ENCODE measurements at places on chromosomes 12 and 14. TPM values are rescaled to one million over a fixed set of nuclear protein-coding genes. Genes with fewer than 3 reads are reported as not detected.

- no peak for DNase-seq
Observed at GRCh38 chr14:31843361-31844091, 233.6 kb upstream of the ARHGAP5 start.

GRCh38 chr14:47539031-47539461, 136.4 kb downstream of the MDGA2 start:
- no peak for DNase-seq

- no peak for DNase-seq
Observed at GRCh38 chr12:92466391-92467305, 236.1 kb upstream of the PLEKHG7 start.

GRCh38 chr12:45268672-45269411, 52.9 kb downstream of the ANO6 start:
- DNase-seq = peak; percentile 96

DNA sequence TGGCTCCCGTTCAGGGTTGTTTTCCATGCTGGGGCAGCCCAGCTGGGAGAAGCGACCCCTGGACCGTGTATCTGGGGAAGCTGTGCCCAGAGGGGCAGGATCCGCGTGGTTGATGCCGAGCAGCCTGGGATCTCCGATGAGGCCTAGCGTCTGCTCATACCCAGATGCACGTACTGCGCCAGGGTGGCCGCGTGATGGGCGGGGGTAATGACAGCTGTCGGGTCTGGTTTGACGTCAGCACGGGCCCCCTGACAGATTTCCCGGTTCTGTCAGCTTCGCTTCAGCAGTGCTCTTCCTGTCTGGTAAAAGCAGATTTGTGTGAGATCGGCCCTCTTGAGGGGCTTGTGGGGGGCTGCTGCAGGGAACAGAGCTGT, 147.3 kb downstream of the TSPAN9 start:
- DNase-seq = no peak

- DNase-seq = no peak
Observed at GRCh38 chr14:24938593-24938992, 111.4 kb downstream of the STXBP6 start.

GRCh38 chr14:54767139-54767431, 135.5 kb downstream of the GCH1 start:
- DNase-seq = no peak

- no peak for DNase-seq
Observed at GRCh38 chr12:117014342-117014887, 84.8 kb downstream of the TESC start.

- no peak for DNase-seq
Observed at GRCh38 chr12:31872831-31873604, 86.2 kb upstream of the RESF1 start.

DNA sequence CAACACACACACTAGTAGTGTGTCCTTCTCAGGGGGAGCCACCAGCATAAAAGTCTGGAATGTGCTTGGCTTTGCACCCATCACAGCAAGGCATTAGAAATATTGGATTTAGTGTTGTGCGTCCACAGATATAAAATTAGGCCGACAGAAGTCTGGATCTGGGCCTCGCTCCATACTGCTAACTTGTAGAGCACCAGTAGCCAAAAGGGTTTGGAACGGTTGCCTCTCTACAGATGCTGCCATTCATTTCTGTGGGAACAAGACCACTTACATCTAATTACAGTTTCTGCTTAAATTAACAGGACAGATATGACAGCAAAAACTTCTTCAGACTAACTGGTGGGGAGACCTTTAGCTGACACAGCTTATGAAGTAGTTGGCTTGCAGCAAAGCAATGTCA, 94.2 kb downstream of the EXOC5 start:
- DNase-seq = no peak

DNA sequence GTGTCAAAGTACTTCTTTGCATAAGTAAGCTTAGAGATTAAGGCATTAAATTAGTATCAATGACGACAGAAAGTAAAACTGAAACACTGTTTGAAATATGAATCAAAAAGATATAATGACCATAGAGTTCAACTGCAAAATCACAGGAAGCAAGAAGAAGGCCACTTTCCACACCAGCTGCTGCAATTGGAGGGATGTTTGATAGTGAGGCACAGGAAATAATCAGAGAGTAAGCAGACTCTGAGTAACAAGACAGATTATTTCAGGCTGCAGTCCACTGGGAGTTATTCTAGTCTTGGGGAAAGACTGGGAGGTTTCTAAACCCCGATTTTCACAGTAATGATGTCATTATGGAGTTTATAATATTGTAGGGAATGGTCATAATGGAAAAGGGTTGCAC, 12.9 kb downstream of the MDGA2 start:
- no peak for DNase-seq

DNA sequence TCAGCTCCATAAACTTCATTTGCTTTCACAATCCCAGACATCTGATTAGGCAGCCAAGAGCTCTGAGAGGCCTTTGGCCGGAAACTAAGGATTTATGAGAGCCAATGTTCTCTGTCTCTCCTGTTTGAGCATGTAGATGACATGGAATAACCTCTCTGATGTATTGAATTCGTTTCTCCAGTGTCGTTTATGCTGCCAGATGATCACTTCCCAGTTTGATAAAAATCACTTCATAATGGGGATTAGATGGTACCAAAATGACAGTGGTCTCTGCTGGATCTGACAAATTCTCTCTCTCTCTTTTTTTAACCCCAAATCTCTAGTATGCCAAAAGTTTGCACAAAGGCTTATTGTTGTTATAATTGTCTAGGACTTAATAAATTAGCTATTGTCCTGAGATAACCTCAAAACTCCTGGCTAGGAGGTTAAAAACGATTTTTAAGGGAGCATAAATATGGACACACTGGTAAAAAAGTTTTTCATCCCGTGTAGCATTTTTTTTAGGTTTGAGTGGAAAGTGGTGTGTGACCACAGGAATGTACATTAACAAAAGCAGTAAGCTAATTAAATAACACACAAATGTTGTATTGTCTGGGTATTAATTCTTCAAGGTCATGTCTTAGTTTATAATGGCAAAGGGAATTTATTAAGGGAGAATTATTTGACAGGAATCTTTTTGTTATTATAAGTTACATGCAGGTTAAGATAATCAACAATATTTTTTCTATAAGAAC, 82.6 kb upstream of the USP44 start:
- no peak for DNase-seq

GRCh38 chr14:104931771-104932675, 7.3 kb downstream of the PLD4 start:
- no peak for DNase-seq

DNA sequence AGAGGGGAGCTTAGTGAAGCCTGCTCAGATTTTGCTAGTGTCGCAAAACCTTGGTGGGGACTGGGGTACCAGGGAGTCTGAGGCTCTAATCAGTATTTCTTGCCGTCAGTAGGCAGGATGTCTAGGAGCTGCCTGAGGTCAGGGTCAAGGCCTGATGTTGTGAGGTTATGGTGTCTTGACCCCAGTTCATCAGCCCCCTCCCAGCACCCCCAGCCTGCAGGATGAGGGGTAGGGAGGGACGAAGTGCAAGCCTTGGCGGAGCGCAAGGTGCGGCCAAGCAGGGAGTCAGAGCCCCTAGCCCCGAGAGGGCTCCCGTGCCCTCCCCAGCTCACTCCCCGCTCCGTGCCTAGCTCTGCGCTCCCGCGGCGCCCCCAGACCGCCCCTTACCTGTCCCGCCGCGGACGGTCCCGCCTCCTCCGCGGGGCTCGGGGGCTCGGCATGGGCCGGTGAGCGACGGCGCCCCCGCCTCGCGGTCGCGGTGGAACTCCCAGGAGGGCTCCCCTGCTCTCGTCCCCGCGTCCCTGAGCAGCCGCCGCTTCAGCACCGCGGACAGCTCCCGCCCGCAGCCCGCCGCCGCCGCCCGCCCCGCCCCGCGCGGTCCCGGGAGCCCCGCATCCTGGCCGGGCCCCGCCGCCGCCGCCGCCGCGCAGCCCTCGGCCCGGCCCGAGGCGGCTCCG, 347 bp downstream of the SYNDIG1L start:
- peak; percentile 66 for DNase-seq

DNA sequence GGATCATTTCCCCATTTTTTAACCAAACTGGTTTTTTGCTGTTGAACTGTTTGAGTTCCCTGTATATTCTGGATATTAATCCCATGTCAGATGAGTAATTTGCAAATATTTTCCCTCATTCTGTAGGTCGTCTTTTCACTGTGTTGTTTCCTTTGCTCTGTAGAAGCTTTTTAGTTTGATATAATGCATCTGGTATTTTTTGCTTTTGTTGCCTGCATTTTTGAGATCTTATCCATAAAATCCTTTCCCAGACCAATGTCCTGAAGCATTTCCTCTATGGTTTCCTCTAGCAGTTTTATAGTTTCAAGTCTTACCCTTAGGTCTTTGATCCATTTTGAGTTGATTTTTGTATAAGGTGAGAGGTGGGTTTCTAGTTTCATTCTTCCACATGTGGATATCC, 71.3 kb downstream of the LRP6 start:
- no peak for DNase-seq

- no peak for DNase-seq
Observed at GRCh38 chr12:31300341-31300740, 25.6 kb downstream of the SINHCAF start.

GRCh38 chr12:59632408-59632807, 36.6 kb downstream of the SLC16A7 start:
- DNase-seq = no peak

GRCh38 chr12:91482231-91482630, 299.6 kb upstream of the DCN start:
- no peak for DNase-seq

DNA sequence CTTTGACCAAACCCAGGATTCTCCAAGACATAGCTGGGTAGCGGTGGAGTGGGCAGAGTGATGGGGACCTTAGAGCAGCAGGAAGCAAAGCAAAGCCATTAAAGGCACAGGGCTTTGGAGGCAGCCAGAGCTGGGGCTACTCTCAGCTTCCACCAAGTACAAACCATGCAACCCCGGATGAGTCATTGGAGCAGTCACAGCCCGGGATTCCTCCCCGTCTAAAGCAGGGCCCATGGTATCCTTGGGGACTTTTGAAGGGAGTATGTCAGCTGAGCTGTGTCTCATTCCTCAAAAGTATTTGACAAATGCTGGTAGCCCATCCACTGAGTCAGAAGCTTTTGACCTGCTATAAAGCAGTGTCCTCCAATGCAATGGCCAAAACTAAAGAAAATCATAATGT, 9.7 kb upstream of the IFI27 start:
- no peak for DNase-seq

DNA sequence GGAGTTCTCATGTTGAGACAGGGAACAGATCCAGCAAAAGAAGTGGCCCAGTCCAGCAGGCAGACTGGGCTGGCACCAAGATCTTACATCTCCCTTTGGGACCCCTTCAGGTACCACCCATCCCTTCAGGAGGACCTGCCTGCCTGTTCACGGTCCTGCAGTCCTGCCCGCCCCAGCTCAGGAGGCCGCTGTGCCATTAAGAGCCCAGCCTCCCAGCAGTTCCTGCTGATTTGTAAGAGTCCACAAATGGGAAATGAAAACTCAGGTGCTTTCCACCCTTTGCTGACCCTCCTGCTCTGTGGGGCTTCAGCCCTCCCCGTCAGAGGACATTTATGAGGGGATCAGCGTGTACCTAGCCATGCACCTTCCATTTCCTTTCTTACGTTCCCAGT, 39.5 kb downstream of the C14orf132 start:
- no peak for DNase-seq

GRCh38 chr14:41615011-41615595, 8.4 kb downstream of the LRFN5 start:
- no peak for DNase-seq

DNA sequence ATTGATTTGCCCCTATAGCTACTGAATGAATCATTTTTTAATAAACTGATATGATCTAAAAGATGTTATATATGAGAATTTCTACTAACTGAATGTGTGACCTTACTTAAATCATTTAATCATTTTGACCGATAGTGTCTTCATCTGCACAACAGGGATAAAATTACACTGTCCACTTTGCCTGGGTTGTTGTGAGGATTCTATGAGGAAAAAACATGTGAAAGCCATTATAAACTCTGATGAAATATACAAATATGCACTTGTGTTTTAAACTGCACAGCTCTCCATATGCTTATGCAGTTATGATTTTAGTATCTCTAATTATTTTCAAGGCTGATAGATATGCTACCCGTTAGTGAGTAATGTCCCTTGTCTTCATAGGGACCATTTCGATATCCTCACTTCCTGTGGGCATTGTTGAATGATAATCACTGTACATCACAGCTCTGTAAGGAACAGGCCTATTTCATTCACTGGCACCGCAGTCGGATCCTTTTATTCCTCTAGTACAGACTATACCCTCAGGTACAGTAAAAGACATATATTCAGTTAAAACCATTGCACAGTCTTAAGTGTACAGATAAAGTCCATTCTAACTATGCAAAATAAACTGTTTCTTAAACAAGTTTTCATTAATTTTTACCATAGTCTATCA, 88.7 kb upstream of the RAP1B start:
- DNase-seq = no peak

GRCh38 chr12:7128681-7129286, at the start of gene RBP5:
TSS of gene RBP5 (minus strand) at chr12:7128889. CDS start at chr12:7128775, 114 bp downstream.
- no peak for DNase-seq

DNA sequence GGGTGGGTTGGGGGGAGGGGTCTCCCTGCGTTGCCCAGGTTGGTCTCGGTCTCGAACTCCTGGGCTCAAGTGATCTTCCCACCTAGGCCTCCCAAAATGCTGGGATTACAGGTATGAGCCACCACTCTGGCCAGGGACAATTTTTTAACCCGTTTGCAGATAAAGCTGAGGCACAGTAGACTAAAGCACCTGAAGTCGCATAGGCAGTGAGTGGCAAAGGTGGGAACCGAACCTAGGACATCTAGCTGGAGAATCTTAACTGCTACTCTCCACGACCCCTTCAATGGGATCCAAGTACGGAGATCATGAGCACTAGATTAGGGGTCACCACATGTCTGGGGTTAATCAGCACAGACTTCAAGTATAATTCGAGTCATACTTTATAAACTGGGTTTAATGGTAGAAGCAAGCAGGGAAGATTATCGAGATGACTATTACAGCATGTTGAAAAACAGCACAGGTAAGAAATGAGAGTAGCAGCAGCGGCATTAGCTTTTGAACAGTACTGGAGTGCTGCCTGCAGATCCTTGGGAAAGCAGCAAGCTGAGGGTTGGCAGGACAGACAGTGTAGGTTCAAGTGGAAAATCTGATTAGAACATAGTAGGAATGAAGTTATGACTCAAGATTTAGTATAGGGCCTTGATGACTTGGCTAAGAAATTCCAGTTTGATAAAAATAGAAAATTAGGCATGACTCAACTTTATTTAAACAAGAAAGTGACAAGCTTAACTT, 23.9 kb downstream of the NID2 start:
- no peak for DNase-seq

DNA sequence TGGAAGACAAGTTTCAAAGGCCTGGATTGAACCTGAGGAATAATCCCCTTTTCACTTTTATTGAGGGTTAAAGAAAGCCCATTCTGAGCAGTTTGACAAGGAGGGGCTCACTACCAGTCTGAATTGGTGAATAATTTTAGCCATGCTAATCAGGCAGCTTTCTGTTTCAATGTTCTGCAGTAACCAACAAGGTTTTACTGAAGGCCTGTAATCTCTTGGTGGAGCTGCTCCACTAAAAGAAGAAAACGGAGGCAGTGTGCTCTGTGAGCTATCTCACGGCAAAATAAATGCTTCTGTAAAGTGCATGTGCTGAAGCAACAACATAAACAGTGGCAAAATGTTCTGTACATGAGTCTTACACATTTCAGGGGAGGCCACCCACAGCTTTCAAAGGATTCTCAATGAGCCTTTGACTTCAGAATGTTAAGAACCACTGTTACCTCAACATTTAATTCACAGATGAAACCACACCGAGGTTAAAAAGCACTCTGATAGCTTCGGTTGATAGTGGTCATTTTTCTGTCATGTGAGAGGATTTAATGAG, 111.2 kb downstream of the LRIG3 start:
- DNase-seq = no peak

Gene SERPINA12
- not detected for total RNA-seq

Gene MMP17
- 2.0 TPM for total RNA-seq

Data from mesothelial cell of epicardium (in vitro differentiated cells).